ENCODE measurements at places on chromosomes 6 and 20.

DNA sequence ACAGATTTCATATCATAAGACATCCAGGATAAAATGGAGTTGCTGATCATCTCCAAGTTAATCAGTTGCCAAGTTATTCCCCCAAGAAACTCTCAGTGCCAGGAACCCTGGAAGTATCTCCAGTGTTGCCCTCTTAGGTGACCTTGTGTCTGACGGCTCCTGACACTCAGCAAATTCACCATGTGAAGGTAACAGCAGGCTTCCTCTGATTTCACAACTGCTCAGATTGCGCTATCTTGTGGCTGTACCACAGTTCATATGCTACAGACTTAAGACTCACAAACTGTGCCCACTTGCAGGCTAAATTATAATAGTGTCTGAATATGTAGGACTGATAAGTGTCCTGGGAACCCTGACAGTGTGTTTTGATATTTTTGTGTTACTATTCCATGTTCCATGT is 186.6 kb upstream of the OPRM1 start:
- no peak for DNase-seq

DNA sequence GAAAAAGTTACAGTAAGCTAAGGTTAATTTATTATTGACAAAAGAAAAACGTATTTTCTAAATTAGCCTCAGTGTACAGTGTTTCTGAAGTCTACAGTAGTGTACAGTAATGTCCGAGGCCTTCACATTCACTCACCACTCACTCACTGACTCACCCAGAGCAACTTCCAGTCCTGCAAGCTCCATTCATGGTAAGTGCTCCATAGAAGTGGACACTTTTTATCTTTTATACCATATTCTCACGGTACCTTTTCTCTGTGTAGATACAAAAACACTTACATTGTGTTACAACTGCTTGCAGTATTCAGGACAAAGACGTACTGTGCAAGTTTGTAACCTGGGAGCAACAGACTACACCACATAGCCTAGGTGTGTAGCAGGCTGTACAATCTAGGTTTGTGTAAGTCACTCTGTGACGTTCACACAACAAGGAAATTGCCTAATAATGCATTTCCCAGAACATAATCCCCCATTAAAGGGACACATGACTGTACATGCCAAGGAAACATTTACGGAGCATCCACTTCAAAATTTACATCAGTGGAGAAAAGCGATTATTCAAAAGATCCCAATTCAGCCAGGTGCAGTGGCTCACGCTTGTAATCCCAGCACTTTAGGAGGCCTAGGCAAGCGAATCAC is 133.4 kb downstream of the BANF2 start:
- DNase-seq = no peak

GRCh38 chr6:134741200-134741536 is 208.7 kb downstream of the ALDH8A1 start:
- no peak for DNase-seq

DNA sequence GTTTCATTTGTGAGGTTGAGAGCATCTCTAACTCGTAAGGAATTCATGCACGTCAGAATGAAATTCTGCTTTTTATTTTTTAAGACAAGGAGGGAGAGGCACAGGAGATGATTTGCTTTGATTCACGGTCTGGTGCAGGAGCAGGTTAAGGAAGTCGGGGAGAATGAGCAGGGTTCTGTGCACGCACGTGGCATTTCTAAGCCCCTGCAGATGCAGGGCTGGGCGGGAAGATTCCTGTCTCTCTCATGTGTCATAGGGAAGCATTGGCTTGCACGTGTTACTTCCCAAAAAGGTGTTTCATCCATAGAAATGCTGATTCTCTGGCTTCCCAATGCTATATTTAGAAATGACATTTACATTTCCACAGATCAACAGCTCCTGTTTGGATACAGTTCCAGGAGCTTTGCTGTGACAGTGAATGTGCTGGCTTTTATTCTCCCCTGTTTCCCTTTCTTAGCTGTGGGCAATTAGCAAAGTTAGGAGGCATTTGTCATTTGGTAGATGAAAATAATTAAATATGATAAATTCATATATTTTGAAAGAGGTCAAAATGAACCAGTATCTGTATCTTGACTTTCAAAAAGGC is 119.7 kb upstream of the ZFP64 start:
- no peak for DNase-seq

GRCh38 chr6:88562353-88563276 is 396.5 kb upstream of the CNR1 start:
- DNase-seq = no peak

DNA sequence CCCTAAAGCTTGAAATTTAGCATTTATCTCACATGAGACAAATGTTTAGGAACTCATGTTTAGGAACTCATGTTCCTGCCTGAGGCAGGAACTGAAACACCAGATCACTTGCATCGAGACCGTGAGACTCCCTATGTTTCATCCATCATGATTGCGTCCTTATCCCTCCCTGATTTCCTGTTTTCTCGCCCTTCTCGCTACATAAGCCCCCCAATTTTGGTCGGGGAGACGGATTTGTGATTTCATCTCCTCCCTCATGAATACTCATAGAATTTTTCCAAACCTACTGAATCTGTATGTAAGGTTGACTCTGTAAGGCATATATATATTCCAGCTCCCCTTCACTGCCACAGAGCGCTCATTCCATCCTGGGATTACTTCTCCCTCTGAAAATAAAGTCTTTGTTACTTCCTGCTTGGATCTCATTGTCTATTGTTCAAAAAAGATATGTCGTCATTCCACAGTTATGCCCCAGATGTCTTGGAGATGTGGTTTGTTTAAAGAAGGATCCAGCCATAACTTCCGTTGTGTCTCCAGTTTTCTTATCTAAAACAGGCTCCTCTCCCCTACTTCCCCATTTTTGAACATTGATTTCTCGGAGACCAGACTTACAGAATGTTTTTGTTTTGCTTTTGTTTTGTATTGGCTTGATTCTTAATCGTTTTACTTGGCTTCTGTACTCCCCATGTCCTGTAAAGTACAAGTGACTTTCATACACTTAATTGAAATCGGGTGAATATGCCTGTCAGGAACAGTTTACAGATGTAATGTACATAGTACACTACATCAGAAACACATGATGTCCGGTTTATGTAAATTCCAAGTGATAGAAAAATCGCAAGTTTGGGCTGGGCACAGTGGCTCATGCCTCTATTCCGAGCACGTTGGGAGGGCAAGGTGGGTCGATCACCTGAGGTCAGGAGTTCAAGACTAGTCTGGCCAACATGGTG is 118.7 kb downstream of the HFE start:
- no peak for DNase-seq

- DNase-seq = peak; percentile 29
Observed at GRCh38 chr6:149043476-149044130, 273.9 kb upstream of the TAB2 start.
